ENCODE measurements at places on chromosomes 2 and 18.

DNA sequence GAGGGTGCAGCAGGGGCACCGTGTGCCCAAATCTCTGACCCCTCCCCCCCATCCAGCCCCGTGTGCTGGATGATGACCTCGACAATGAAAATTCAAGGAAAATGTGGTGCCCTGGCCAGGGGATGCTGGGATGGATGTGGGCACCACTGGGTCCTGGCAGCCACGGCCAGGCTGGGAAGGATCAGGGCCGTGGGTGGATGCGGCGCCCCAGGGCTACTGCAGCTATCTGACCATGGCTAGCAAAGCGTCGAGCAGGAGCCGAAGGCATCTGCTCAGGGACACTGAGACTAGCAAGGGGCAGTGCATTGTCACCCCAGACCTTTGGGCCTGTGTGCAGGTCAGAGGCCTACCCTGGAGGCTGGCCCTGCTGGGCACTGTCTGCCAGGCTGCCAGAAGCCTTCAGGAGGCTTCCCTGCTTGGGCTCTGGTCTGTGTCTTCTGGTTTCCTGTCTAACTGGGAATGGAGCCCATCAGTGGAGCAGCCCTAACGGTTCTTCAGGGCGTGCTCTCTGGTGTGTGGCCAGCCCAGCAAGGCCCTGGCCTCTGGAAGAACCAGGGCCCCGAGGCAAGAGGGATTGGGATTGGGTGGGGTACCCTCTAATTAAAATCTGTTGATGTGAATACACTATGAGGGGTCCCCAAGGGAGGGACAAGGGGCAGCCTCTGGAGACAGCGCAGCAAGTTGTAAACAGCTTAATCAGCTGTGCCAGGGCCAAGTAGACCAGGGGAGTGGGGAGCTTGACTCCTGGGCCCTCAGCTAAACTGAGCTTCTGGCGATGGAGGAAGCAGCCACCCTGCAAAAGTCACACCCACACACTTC lies 98.0 kb downstream of the STPG4 start:
- no peak for DNase-seq

DNA sequence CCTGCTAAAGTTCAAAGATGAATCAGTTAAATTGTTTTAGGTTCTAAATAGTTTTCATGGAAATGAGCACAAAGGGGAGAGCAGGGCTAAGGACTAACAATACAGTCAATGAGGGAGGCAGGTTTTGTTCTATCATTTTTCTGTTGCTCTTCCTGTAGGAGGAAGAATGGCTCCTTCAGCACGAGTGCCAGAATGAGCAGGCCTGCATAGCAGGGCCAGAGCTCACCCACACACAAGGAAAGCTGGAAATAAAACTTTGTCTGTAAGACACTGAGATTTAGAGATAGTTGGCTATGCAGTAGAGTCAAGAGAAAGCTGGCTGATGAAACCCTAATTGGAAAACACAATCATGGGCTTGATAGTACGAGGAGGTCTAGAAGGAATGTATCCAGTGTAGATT lies 313.3 kb downstream of the MBD2 start:
- no peak for DNase-seq

DNA sequence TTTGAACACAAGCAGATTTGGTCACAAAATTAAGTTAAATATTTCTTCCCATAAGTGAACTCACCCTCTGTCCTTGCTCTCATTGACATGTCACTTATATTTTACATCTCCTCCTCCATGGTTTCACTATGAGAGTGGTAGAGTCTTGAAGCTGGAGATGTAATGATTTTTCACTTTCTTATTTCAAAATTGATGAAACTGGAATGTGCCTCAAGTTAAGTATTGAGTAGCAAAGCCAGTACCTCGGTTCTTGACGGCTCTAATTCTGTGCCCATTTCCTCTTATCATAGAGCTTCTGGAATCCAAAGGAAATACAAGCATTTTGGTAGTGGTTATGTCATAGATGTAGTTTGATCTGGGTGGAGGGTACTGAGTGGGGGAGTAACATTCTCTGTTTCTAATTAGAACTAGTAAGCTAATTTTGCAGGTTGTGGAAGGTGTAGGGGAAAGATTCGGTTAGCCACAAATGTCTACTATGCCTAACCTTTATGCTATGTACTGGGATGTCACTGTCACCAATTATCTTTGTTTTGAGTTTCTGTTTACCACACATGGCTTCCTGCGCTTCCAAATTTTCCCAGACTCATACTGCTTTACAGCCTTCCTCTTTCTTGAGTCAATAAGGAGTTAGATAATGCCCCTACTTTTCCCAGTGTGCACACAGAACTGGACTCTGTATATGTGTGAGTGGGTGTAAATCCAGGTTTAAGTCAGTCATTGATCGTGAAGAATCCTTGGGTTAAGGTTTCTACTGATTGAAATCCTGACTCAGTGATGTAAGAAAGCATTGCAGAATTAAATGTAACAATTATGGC lies 96.8 kb downstream of the DIS3L2 start:
- no peak for DNase-seq

DNA sequence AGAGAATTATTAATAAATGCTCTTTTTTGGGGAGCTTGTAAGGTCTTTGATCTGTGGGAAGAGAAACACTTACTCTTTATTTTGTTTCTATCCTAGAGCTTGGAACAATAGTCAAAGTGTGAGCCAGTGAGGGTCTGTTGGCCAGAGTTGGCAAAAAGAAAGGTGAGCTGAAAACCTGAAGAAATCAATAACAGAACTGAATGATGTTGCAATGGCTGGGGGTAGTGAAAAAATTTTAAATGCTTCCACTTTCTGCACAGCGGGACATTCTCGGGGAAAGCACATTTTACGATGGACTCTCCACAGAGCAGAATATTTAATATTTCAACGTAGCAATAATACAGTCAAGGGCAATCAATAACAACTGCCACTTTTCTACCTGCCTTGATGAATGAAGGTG lies 78.9 kb downstream of the SKA1 start:
- DNase-seq = no peak

DNA sequence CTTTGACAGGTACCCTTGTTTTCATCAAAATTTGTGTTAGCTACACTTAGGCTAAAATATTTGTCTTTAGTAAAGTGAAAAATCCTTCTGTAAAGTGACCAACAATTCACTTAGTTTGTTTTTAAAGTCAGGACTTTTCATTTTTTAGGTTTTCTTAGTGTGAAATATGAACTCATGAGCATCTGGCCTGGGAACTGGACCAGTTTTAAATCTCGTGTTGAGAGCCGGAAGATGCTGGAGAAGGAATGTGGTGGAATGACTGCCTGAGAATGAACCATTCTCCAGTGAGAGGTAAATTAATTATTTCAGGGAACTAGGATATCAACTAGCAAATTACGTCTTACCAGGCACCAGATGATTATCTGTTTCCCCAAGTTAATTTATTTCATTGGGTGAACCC lies 305.7 kb downstream of the AGPS start:
- DNase-seq = no peak

DNA sequence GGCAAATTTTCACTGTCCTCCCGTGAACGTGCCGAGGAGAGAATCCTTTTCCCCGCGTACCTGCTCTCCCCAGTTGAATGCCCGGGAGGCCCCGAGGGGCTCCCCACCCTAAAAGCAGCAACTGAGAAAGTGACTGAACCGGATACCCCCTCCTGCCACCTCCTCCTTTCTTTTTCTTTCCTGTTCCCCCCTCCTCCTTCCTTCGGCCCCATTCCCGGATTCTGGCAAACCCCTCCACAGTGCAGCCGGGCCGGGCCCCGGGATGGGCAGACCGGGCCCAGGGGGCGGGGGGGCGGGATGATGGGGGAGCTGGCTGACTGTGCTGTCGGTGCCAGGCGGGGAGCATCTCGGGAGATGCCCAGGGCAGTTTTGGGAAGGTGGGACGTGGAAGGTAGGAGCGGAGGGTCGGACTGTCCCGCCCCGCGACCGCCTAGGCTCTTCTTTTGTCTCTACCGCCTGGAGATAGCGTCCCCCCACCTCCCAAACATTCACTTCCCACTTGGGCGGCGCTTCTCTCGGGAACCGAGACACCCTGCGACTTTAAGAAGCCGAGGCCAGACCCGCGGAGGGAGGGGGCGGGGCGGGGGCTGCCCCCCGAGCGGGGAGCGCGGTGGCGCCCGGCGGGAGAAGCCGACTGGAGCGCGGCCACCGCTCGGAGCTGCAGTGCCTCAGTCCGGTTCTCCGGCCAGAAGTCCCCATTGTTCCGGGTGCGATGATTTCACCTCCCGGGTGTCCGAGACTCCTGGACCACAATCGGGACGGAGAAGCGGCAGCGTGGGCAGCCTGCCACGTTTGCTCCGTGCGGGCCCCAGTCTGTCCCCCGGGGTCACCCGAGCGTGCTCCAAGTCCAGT lies 8.2 kb downstream of the DLX2 start:
- DNase-seq = no peak

- DNase-seq = no peak
Observed at GRCh38 chr2:203732092-203732952, 25.9 kb downstream of the CD28 start.

GRCh38 chr2:101790416-101790815 lies 92.9 kb downstream of the MAP4K4 start:
- no peak for DNase-seq

- DNase-seq = no peak
Observed at GRCh38 chr2:118979152-118979861, 37.3 kb downstream of the MARCO start.

GRCh38 chr2:228575897-228576296 lies 394.4 kb upstream of the SPHKAP start:
- no peak for DNase-seq

DNA sequence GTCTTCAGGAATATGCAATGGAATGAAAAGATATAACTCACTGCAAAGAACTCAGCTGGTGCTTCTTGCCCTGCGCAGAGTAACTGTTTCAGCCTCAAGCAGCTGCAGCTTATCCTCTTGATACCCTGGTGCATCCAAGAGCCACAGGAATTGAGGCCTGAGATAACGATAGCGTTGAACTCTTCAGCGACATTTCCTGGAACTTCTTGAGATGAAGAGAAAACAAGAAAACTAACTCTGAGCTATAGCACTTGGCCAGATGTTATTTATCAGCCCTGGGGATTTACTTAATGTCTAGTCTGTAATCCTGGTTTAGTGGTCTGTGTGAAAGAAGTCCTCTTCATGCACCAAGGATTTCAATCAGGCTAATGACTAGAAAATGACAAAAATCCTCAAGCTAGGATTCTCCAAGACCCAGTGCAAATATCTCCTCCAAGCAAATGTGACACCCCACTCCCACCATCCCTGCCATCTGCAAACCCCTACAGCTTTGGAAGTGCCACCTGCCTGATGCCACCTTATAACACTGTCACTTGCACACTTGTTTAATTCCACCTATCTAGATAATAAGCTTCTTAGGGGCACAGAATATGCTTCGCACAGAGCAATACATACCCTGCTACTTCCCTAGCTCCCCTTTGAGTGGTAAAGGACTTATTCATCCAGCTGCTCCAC lies 40.6 kb downstream of the EHD3 start:
- DNase-seq = no peak

- DNase-seq = no peak
Observed at GRCh38 chr2:159317392-159318088, 31.0 kb upstream of the WDSUB1 start.

GRCh38 chr2:212028798-212029394 lies 509.7 kb downstream of the ERBB4 start:
- DNase-seq = no peak

DNA sequence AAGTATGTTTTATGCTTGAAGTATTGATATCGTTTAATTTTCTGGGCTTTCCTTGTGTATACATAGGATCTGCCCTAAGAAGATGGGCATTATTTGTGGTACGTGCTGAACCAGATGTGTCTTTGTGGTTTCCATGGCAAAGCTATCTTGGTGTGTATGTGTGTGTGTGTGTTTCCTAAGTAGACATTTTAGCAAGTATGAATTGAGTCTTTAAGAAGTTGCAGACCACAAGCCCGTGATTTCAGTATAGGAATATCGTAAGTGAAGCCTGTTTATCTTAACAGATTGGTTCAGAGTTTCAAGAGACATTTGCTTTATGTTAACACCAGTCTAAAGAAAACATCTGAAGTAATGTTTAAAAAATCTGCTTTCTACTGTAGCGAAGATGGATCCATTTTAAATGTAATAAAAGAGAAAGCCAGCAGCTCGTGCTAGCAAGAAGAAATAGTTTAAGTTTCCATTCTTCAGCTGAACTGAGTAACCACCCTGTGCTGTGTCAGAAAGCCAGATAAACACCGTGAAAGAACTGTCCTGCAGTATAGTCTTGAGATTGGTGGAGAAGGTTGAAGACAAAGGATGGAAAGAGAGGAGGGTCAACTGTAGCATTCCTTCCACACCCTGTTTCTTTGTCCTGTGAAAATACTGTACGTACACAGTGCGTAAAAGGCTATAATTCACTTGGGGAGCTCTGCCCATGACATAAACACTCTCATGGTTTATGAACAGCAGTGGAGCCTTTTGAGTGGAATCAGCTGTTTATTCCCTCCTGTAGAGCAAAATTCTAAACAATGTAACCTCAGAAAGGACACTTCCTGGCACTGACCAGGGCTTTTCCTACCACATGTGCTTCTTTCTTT lies 91.9 kb upstream of the FOSL2 start:
- DNase-seq = no peak

GRCh38 chr18:55116863-55117262 lies 157.6 kb upstream of the CCDC68 start:
- no peak for DNase-seq

DNA sequence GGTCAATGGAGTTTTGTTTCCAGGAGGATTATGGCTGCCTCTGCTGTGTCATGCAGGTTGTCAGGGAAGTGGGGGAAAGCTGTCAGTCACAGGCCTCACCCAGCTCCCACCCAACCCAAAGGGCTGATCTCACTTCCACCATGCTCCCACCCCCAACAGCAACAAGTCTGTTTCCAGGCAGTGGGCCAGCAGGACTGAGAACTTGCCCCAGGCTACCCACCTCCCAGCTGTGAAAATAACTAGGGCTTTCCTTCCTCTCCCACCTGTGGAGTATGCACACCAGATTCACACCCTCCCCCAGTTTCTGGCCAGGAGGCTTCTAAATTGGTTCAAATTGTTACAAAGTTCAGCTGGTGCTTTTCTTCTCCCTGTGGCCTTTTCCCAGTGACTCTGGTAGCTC lies 95.6 kb upstream of the ACVR1 start:
- DNase-seq = no peak

DNA sequence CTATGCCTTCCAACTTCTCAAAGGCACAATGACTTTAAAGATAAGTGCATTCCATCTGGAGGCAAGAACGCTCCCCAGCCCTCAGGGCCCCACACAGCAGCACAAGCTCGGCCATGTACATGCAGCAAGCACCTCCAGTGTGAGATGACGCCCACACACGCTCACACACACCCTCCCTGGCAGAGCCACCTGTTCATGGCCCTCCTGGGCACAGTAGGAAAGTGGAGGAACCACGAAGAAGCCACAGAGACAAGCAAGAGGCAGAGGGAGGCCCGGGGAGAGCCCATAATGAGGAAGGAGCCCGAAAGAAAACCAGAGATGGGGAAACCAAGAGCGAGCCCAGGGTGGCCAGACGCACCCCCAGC lies 21.7 kb downstream of the BIN1 start:
- no peak for DNase-seq
